ENCODE measurements at places on chromosomes 5 and 9.

GRCh38 chr5:54886866-54887265 lies 98.5 kb downstream of the ESM1 start:
- no peak for DNase-seq

DNA sequence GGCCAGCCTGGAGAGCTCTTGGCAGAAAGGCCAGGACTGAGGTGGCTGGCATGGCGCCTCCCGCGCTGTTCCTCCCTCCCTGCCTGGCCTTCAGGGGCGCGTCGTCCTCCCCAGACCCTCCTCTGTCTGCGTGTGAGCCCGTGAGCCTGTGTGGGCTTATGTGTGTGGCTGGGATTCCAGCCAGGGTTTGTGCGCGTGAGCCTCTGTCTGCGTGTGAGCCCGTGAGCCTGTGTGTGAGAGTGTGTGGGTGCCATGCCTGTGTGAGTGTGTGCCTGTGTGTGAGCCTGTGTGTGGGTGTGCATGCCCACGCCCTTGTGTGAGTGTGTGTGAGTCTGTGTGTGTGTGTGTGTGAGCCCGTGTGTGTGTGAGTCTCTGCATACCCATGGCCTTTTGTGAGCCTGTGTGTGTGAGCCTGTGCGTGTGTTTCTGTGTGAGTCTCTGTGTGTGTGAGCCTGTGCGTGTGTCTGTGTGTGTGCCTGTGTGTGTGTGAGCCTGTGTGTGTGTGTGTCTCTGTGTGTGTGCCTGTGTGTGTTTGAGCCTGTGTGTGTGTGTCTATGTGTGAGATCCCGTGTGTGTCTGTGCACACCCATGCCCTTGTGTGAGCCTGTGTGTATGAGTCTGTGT lies 13.0 kb downstream of the RXRA start:
- no peak for DNase-seq

GRCh38 chr5:14730466-14730865 lies 65.9 kb downstream of the OTULIN start:
- DNase-seq, result no peak

DNA sequence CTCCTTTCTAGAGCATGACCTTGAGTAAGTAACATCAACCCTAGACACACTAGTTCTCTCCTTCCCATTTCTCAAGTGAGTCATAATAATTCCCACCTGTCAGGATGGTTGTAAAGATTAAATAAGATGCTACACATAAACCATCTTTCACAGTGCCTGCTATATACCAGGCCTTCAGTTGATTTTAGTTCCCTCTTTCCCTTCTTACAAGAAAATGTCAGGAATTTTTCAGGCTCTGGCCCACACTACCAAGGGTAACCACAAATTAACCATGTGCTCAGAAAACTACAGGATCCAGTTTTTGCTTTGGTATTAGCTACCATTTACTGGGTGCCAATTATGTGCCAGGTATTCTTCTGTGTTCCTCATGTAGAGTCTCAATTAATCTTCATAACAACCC lies 42.7 kb upstream of the RARS1 start:
- DNase-seq, result no peak

- no peak for DNase-seq
Observed at GRCh38 chr5:132065351-132065937, 5.0 kb downstream of the IL3 start.

DNA sequence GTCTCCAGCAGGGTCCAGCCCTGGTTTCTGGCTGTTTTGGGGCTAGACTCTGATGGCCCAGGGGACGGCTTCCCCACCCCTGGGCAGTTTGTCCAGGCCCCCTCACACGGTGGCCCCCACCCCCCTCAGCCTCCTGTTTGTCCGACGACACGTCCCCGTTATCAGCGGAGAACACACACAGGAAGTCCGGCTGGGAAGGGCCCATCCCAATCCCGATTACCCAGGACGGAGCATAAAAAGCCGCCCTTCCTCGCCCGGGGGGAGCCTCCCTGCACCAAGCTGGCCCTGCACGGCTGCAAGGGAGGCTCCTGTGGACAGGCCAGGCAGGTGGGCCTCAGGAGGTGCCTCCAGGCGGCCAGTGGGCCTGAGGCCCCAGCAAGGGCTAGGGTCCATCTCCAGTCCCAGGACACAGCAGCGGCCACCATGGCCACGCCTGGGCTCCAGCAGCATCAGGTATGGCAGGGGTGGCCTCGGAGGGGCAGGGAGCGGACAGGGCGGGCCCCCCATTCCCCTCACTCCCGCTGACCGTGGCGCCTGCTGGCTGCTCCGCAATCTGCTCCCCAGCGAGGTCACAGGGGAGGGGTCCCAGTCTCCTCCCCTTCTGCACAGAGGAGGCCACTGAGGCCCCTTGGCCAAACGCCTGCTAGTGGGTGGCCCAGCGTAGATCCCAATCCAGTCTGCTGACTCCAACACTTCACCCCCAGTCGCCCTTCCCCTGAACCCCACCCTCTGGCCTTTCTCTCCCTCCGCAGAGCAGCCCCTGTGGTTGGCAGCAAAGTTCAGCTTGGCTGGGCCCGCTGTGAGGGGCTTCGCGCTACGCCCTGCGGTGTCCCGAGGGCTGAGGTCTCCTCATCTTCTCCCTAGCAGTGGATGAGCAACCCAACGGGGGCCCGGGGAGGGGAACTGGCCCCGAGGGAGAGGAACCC lies at the start of gene EGFL7:
Gene EGFL7 (plus strand): TSS at position 261 of the 926 bp plus-strand sequence. CDS start 5,367 bp downstream, outside the sequence.
- DNase-seq, result no peak

GRCh38 chr5:57635146-57635777 lies 152.7 kb upstream of the ACTBL2 start:
- DNase-seq, result no peak

DNA sequence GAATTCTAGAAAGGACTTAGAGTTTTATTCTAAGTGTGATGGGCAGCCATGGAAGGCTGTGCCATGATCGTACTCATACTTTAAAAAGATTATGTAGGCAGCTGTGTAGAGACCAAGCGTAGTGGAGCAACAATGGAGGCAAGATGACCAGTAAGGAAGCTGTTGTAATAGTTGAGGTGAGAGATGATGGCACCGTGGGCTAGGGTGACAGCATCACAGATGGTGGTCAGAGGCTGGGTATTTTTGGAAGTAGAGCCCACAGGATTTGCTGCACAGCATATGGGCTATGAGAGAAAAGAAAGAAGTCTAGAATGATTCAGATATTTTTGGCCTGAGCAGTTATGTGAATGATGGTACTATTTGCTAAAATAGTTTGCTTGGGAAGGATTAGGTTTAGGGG lies 7.7 kb downstream of the ARHGAP26 start:
- DNase-seq, result no peak

DNA sequence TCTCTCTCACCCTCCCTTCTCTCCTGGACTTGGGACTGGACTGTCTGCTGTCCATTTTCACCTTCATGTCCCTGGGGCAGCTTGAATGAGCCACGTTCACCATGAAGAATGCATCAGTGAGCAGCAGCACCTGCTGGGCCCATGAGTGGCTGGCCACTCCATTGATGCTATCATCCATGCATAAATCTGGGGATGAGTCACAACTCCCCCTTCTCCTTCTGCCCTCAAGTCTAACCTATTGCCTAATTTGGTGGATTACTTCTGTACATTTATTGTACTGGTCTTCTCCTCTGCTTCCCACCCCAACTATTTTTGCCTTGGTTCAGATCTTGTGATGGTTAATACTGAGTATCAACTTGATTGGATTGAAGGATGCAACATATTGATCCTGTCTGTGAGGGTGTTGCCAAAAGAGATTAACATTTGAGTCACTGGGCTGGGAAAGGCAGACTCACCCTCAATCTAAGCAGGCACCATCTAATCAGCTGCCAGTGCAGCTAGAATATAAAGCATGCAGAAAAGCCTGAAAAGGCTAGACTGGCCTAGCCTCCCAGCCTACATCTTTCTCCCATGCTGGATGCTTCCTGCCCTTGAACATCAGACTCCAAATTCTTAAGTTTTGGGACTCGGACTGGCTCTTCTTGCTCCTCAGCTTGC lies 46.7 kb downstream of the GDNF start:
- DNase-seq, result no peak

- DNase-seq, result no peak
Observed at GRCh38 chr9:6620353-6620752, 25.2 kb downstream of the GLDC start.

GRCh38 chr5:95623706-95624105 lies 3.8 kb downstream of the GPR150 start:
- DNase-seq, result no peak

DNA sequence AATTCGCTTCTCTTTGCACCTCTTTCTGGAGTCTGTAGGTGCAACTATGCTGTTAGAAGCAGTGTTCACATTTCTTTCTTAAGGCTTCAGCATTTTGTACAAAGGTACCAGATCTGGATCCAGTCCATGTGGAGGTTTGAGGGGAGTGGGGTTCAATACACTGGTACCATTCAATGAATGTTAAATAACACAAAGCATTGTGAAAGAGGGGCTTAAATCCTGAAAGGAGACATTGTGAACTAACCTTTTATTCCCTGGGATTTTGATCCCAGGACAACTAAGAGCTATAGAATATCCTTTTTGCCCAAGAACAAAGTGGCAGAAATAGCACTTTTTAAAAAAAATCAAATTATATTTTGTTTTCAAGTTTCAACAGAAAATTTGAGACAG lies 107.7 kb upstream of the VCAN start:
- DNase-seq, result no peak
